ENCODE measurements at places on chromosomes 7 and 10. TPM values are rescaled to one million over a fixed set of nuclear protein-coding genes. Genes with fewer than 3 reads are reported as not detected.

The SH2D4B gene
- not detected for total RNA-seq

The CCDC126 gene
- 12.2 TPM for total RNA-seq

DNA sequence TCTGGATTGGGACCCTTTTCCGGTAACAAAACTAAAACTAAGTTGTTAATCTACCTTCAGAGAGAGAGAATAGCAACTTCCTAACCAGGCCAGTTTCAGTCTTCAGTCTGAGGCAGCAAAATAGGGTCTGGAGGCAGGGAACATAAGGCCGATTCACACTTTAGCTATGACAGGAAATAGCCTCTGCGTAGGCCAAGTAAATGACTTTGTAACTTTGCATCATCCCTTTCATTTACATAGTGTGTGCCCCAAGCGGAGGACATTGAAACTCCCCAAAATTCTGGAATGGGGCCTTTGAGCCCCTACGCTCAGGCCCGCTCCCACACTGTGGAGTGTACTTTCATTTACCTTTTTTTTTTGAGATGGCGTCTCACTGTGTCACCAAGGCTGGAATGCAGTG, 1.7 kb upstream of the UPP1 start:
- DNase-seq, result no peak

The ADARB2 gene
- total RNA-seq, result 0.21 TPM

DNA sequence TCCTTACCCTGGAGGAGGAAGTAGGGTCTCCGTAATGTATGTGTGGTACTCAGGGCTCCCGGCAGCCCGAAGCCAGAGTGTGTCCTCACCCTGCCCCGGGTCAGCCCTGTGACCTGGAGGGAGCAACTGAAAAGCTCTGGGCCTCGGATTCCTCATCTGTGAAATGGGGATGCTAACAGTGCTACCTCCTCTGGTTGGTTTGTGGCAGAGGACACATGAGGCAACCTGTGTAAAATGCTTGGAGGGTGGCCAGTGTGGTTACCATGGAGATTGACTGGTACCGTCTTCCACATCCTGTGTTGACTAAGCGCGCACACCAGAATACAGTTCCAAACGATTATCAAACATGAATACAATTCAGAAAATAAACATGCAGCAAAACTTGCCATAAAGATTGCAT, 163.8 kb upstream of the KLF6 start:
- peak; percentile 50 for DNase-seq

The CALHM1 gene
- not detected for total RNA-seq

DNA sequence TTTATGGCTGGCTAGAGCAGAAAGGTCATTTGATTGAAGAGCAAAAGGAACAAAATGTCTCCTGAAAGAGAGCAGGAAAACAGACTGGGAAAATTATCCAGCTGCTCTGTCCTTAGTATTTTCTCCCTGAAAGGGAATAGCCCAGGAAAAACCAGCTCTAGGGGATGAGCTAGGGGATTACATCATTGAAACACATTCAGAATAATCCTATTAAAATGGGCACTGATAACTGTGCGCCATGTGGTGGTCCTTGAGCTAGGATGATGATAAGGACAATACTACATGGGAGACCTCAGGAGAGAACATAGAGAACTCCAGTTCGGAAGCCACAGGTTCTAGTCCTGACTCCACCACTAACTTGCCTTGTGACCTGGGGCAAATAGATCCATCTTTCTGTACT, 873.8 kb downstream of the TYW1 start:
- DNase-seq, result no peak

DNA sequence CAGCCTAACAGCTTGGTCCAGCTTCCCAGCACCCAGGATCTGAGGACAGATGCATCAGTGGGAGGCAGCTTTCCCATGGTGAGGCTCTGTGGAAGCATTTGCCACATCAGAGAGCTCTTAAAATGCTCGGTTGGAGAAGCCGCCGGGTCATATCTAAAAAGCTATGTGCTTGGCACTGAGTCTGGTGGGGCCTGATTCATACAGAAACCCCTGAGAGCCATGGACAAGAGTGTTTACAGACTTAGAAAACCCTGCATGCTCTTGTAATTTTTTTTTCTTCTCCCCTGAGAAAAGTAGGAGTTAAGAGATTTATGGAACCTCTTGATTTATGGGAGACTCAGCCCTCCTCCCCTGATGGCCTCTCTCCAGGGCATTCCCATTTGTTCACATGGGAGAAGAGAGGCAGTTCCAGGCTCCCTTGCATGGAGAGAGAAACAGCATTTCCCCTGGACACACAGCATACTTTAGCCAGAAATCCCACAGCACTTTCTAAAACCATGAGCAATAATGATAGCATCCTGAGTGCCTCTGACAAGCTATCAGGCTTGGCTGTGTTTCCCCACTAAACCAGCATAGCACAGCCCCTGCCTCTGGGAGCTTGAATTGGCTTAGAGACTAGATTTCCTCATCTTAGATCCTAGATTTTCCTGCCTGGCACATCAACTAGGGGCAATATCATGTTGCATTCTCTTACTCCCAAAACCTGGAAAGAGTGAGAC, 322.1 kb upstream of the AUTS2 start:
- DNase-seq, result no peak

DNA sequence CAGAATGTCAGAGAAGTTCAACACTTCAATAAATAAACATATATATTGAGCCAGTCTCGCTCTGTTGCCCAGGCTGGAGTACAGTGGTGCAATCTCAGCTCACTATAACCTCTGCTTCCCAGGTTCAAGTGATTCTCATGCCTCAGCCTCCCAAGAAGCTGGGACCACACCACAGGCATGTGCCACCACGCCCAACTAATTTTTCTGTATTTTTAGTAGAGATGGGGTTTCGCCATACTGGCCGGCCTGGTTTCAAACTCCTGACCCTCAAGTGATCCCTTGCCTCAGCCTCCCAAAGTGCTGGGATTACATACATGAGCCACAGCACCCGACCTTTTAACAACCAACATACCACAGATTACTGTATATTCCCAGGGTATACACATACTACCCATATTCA, 134.2 kb downstream of the JMJD1C start:
- no peak for DNase-seq

DNA sequence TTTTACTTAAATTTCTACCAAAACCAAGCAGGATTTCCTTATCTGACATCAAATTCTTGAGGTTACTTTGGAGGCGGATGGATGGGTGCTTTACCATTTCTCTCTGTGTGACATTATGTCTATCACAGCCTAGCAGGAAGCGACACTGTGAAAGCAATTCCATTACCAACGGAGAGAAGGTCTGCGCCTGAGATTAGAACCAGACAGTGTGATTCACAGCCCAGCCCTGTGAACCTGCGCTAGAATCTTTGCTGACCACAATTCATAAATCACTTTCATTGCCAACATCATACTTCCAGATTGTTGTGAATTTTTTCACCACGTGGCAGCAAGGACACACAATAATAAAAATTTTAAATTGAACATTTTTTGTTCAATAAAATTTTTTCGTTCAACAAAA, 126.5 kb downstream of the CUBN start:
- no peak for DNase-seq

GRCh38 chr7:118366363-118366762, 141.9 kb downstream of the ANKRD7 start:
- DNase-seq, result no peak

- DNase-seq, result no peak
Observed at GRCh38 chr7:127380479-127380878, 12.0 kb downstream of the ZNF800 start.

- no peak for DNase-seq
Observed at GRCh38 chr7:41581041-41581440, 121.8 kb downstream of the INHBA start.
